ENCODE measurements at places on chromosomes 5 and 9.

- no peak for DNase-seq
Observed at GRCh38 chr9:106956971-106957370, 94.0 kb downstream of the ZNF462 start.

DNA sequence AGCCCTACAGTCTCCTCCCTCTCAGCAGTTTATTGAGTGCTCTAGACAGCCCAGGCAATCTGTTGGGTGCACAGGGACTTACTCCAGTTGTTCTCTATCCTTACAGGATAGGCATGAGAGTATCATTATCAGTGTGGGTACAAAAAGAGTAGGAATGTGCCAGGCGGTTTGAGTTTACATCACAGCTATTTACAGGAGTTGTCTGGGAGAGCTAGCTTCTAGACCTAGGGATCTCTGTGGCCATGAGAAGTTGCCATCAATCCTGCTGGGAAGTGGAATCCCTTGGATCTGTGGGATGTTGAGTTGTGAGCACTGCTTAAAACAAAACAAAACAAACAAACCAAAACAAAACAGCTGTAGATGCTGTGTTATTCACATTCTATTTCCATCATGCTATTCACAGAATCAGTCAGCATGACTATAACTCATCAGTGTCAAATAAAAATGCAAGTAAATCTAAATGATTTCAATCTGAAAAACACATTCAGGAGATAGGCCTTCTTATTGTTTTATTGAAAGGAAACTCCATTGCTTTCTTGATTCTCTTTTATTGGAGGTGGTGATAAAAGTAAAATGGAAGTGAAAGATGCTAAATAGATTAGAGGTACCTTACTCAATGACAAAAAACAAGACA, 552.4 kb upstream of the ZNF608 start:
- DNase-seq: no peak

- no peak for DNase-seq
Observed at GRCh38 chr5:81925981-81926380, 45.8 kb upstream of the ATG10 start.

DNA sequence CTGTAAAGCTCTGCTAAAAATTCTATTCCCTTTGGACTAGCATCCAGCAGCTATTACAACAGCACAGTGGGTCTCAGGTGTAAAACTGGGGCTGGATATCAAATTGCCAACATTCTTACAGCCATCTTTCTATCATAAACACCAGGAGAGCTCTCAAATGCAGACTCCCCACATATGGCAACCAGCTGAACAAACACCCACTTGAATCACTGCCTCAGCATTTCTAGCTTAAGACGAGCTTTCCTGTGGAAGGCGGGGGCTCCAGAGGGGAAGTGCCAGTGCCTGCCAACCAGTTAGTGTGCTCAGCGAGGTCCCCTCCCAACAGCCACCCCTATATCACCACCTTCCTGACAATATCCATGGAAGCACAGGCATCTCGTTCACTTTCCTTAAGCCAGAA, 62.2 kb downstream of the IPPK start:
- no peak for DNase-seq

DNA sequence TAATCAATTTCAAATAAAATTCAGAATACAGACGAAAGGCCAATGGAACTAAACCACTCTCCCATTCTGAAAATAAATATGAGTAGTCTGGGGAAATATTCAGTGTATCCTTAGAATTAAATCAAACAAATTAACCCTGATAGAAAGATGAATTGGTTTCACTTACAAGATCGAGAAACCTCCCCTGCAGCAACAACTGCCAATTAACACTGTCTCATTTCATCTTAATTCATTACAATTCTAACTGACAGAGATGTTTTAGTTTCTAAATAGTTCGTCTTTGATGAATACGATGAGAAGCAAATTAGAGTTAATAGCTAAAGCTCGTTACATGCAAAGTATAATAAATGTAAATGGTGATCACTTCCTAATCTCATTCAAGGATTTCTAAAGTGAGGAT, 247.1 kb downstream of the EDIL3 start:
- DNase-seq: no peak

GRCh38 chr9:133815781-133816180, 77.6 kb upstream of the SARDH start:
- no peak for DNase-seq

DNA sequence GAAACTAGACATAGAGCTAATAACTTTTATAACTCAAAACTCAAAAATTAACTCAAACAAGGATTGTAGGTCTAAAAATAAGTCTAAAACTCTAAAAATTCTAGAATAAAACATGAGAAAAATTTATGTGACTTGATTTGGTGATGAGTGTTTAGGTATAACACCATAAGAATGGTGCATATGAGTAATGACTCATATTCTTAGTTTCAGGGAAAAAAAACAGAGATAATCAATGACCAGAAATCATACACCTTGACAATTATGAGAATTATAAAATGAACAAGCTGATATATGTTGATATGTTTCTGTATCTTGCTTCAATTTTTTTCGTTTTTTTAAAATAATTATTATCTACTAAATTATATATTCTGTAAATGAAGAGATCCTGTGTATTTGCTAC, 541.2 kb downstream of the PTPRD start:
- no peak for DNase-seq

GRCh38 chr9:101087426-101087825, 58.9 kb downstream of the PLPPR1 start:
- no peak for DNase-seq

GRCh38 chr9:5593904-5594303, 35.0 kb upstream of the RIC1 start:
- no peak for DNase-seq
